ENCODE measurements at places on chromosomes 4 and X.
A peak's percentile ranks its signal among the peaks of the same experiment; 100 is the strongest.

- no peak for DNase-seq
Observed at GRCh38 chr4:141713771-141714445, 77.5 kb downstream of the IL15 start.

GRCh38 chr4:60619531-60620305, 580.4 kb upstream of the ADGRL3 start:
- no peak for DNase-seq

- no peak for DNase-seq
Observed at GRCh38 chr4:77062856-77063255, 12.9 kb downstream of the CCNI start.

GRCh38 chr4:70298051-70298450, 36.7 kb upstream of the CABS1 start:
- peak; percentile 88 for DNase-seq

Measured in muscle of leg (tissue), 16 donors.